Common myeloid progenitor, CD34-positive (primary cell): ENCODE measurements at places on chromosomes 2 and 18.

DNA sequence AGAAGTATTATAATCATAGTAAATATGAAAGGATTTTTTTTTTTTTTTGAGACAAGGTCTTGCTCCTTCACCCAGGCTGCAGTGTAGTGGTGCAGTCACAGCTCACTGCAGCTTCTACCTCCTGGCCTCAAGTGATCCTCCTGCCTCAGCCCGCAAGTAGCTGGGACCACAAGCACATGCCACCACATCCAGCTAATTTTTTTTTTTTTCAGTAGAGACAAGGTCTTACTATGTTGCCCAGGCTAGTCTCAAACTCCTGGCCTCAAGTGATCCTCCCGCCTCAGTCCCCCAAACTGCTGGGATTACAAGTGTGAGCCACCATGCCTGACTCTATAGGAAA, 301.6 kb upstream of the STON1 start:
- DNase-seq, result no peak

DNA sequence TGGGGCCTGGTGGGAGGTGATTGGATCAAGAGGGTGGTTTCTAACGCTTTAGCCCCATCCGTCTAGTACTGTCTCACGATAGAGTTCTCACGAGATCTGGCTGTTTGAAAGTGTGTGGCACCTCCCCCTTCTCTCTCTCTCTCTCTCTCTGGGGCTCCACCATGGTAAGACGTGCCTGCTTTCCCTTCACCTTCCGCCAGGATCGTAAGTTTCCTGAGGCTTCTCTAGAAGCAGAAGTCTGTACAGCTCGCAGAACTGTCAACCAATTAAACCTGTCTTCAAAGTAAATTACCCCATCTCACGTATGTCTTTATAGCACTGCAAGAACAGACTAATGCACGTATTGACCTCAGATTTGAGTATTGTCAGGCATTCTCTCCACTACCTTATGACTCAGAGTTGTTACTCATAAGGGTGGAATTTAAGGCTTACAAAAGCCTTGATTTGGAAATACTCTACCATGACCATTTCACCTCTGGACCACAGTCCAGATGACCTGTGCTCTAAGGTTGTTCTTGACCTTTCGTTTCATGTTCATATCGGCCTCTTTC, 99.5 kb upstream of the AGAP1 start:
- DNase-seq, result no peak

DNA sequence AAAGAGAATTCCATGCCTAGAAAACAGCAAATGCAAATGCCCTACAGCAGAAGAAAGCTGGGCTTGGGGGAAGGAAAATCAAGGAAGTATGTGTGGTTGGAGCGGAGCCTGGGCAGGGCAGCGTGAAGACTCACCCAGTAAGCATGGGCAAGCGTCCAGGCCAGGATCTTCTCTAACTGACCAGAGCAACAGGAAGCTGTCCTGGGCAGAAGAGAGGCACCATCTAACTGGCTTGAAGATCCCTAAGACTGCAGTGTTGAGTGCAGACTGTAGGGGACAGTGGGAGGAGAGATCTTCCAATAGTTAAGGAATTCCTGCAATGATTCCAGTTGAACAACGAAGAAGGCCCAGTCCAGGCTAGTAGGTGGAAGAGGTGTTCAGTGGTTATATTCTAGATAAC, 57.9 kb downstream of the NXPH2 start:
- no peak for DNase-seq

DNA sequence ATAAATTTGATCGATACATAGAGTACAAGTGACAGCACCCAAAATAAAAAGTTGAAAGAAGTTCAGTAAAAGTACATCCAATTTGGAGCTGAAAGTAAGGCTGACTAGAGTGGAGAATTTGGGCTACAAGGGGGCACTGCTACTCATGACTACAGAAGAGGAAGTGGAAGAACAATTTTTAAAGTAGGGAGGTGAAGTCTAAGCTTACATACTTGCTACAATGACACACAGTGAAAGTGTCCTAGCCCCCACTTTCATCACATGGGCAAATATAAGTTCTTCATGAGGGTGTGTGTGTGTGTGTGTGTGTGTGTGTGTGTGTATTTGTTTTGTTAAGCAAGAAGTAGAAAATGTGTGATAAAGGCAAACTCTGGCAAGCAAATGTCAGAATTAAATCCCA, 45.7 kb downstream of the MAP3K2 start:
- DNase-seq, result peak; percentile 45

- peak; percentile 71 for DNase-seq
These were observed 452 bp downstream of the RAPH1 start for GRCh38 chr2:203534621-203535077.
